Keratinocyte (primary cell): ENCODE measurements at places on chromosomes 7 and 10.
A peak's percentile ranks its signal among the peaks of the same experiment; 100 is the strongest.

DNA sequence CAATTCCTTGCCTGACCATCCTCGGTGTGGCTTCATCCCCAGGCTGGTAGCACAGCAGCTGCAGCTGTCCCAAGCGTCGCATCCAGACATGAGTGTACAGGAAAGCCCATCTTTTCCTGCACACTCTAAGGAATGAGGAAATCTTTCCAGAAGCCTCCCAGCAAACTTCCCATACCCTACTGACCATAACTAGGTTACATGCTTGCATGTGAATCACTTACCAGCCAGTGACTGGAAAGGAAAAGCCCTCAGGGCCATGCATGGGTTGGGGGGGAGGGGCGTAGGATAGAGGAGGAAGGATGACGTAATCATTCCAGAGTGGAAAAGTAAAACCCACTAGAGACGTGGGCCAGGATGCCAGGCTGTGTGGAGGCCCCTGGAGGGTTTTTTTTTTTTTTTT, 18.9 kb upstream of the ZNF212 start:
- no peaks in the 10 kb centered on the region for H3K27me3 ChIP-seq
- H3K4me1 ChIP-seq, result peaks cover 12% of the 10 kb centered on the region
- peak overlapping the region; percentile 13 for H3K27ac ChIP-seq

GRCh38 chr7:106659166-106659962, 1.6 kb downstream of the CCDC71L start:
- H3K36me3 ChIP-seq, result no peaks in the 10 kb centered on the region
- peaks cover 8% of the 10 kb centered on the region for H3K4me1 ChIP-seq
- H3K27me3 ChIP-seq, result no peaks in the 10 kb centered on the region
- peak overlapping the region; percentile 47 for H3K27ac ChIP-seq
- H3K4me3 ChIP-seq, result peak overlapping the region; percentile 60
- no peak for DNase-seq

- H3K27ac ChIP-seq, result no peak overlapping the region
- H3K4me3 ChIP-seq, result no peak overlapping the region
- peaks cover 7% of the 10 kb centered on the region for H3K4me1 ChIP-seq
- no peaks in the 10 kb centered on the region for H3K27me3 ChIP-seq
Observed at GRCh38 chr10:91420868-91421267, 10.7 kb downstream of the HECTD2 start.

- no peak overlapping the region for H3K27ac ChIP-seq
- DNase-seq, result no peak
- H3K36me3 ChIP-seq, result no peaks in the 10 kb centered on the region
Observed at GRCh38 chr10:18104223-18104872, 35.9 kb upstream of the CACNB2 start.

DNA sequence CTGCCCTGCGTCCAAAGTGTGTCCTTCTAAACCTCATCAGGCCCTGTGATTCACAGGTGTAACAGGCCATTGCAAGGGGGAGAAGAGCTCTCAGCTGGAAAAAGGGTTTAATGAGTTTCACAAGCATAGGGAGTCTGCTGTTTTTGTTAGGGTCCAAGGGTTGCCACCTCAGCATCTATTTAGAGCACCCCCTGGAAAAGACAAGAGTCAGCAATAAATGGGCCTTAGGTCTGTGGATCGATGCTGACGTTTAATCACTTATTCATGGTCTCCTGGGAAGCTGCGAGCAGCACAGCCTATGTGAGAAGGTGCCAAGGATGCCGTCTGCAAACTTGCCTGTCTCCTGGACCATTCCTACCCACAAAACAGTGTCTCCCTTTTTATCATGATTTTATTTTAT, 78.4 kb upstream of the BAIAP2L1 start:
- DNase-seq, result no peak
- no peaks in the 10 kb centered on the region for H3K27me3 ChIP-seq
- H3K36me3 ChIP-seq, result no peaks in the 10 kb centered on the region

DNA sequence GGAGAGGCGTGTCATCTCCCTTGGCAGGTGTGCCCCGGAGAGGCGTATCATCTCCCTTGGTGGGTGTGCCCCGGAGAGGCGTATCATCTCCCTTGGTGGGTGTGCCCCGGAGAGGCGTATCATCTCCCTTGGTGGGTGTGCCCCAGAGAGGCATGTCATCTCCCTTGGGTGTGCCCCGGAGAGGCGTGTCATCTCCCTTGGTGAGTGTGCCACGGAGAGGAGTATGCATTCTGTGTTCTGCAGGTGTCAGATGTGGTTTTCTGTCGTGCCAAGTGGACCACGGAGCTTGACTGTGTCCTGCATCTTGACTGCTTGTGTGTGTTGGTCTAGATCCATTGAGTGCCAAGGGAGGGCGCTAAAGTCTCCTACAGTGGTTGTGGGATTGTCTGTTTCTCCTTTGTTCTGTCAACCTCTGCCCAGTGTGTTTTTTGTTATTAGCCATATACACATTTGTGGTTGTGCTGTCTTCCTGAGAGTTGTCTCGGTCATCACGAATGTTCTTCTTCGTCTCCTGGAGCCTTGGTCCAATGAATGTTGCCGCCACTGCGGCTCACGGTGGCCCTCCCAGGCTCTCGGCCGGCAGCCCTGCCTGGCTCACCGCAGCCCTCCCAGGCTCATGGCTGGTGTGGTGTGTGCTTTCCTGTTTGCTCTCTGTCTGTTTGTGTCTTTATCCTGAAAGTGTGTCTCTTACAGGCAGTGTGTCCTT, 96.8 kb downstream of the INPP5A start:
- H3K27me3 ChIP-seq, result no peaks in the 10 kb centered on the region
- no peak for DNase-seq
- H3K4me1 ChIP-seq, result peaks cover 8% of the 10 kb centered on the region
- H3K36me3 ChIP-seq, result no peaks in the 10 kb centered on the region

DNA sequence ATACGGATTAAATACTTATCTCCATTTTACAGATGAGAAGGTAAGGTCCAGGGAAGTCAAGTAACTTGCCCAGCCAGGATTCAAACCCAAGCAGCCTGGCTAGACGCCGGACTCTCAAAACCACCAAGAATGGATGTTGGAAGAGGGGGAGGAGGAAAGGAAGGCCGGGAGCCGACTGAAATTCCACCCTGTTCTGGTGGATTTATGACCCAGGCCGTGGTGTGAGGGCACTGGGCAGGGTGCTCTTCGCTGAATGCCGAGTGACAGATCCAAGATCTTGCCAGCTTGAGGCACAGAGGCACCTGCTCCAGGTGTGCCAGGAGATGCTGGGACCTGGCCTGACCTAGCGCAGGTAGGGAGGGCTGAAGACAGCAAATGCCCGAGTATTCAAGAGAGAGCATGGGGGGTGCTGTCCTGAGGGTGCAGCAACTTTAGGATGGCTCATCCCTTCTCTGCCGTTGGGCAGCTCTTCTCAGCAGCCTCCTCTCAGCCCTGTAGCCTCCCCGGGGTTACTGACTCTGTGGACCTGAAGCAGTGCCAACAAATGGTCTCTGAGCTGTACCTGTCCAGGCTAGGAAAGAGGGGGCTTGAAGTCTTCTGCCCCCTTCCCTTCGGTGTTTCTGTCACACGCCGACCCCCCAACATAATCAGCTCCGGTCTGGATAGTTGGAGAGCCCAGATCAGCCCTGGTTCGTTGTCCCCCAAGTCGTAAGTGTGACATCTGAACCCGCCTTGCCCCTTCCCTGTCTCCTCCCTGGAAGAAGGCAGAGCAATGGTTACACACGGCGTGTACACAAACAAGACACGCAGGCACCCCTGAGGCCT, 713 bp downstream of the LOXL4 start:
- no peak overlapping the region for H3K4me3 ChIP-seq
- H3K36me3 ChIP-seq, result no peaks in the 10 kb centered on the region
- peaks cover 13% of the 10 kb centered on the region for H3K27me3 ChIP-seq

GRCh38 chr7:102175423-102176170, 111.1 kb upstream of the SH2B2 start:
- no peak overlapping the region for H3K4me3 ChIP-seq
- H3K36me3 ChIP-seq, result no peaks in the 10 kb centered on the region
- DNase-seq, result no peak
- no peaks in the 10 kb centered on the region for H3K4me1 ChIP-seq

- H3K4me3 ChIP-seq, result no peak overlapping the region
- H3K4me1 ChIP-seq, result peaks cover 26% of the 10 kb centered on the region
- no peaks in the 10 kb centered on the region for H3K27me3 ChIP-seq
- DNase-seq, result peak; percentile 89
Observed at GRCh38 chr10:79298403-79299244, 48.6 kb upstream of the PPIF start.

GRCh38 chr7:131124001-131124629, 203.6 kb upstream of the MKLN1 start:
- H3K27me3 ChIP-seq, result peaks cover 3% of the 10 kb centered on the region
- no peaks in the 10 kb centered on the region for H3K36me3 ChIP-seq
- no peaks in the 10 kb centered on the region for H3K4me1 ChIP-seq
- H3K27ac ChIP-seq, result no peak overlapping the region

DNA sequence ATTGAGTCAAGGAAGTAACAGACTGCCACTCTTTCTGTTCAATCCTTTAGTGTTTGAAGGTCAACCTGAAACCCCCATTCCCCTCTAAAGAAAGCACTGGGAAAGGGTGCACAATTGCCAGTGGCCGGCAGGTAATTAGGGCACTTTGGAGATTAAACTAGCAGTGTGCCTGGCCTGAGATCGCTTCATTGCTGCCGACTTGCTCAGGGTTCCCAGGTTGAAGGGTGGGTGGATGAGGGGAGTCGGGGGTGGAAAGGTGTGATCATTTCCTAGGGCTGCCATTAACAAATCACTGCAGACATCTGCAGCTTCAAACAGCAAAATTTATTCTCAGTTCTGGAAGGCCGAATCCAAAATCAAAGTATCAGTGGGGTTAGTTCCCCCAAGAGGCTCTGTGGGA, 16.3 kb upstream of the BTBD16 start:
- H3K4me1 ChIP-seq, result no peaks in the 10 kb centered on the region
- H3K27ac ChIP-seq, result no peak overlapping the region
- H3K36me3 ChIP-seq, result peaks cover 14% of the 10 kb centered on the region

- H3K4me3 ChIP-seq, result peak overlapping the region; percentile 53
- no peaks in the 10 kb centered on the region for H3K27me3 ChIP-seq
- H3K27ac ChIP-seq, result peak overlapping the region; percentile 51
Observed at GRCh38 chr7:30771880-30772425, 736 bp downstream of the MINDY4 start.

DNA sequence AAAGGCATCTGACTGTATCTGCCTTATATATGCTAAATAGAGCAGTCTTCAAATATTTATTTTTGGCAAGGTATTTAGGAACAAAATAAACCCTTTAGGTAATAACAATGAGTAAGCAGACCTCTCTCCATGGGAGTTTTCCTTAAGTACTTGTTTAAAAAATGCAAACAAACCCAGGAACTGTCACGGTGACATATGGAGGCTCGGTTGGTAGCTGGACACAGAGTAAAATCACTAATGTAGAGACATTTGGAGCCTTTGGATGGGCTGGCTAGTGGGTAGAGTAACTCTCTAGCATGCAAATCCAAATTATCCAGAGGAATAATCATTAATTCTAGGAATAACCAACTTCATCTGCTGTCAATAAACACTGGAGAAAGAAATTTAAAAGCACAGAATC, 71.6 kb upstream of the LAMB4 start:
- no peak for DNase-seq
- no peaks in the 10 kb centered on the region for H3K36me3 ChIP-seq
- H3K4me3 ChIP-seq, result no peak overlapping the region
- H3K27me3 ChIP-seq, result no peaks in the 10 kb centered on the region
- H3K4me1 ChIP-seq, result peaks cover 9% of the 10 kb centered on the region

DNA sequence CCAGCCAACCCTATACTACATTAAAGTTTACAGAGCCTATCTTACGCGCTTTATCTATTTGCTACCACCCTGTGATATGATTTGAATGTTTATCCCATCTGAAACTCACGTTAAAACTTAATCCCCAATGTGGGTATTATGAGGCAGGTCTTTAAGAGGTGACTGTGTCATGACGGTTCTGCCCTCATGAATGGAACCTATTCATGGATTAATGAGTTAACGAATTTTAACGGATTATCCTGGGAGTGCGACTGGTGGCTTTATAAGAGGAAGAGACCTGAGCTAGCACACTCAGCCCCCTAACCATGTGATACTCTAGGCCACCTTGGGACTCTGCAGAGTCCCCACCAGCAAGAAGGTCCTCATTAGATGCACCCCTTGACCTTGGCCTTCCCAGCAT, 37.8 kb downstream of the SRPK2 start:
- no peaks in the 10 kb centered on the region for H3K27me3 ChIP-seq
- no peaks in the 10 kb centered on the region for H3K36me3 ChIP-seq
- H3K4me1 ChIP-seq, result peaks cover 28% of the 10 kb centered on the region
- DNase-seq, result no peak
- H3K27ac ChIP-seq, result no peak overlapping the region

DNA sequence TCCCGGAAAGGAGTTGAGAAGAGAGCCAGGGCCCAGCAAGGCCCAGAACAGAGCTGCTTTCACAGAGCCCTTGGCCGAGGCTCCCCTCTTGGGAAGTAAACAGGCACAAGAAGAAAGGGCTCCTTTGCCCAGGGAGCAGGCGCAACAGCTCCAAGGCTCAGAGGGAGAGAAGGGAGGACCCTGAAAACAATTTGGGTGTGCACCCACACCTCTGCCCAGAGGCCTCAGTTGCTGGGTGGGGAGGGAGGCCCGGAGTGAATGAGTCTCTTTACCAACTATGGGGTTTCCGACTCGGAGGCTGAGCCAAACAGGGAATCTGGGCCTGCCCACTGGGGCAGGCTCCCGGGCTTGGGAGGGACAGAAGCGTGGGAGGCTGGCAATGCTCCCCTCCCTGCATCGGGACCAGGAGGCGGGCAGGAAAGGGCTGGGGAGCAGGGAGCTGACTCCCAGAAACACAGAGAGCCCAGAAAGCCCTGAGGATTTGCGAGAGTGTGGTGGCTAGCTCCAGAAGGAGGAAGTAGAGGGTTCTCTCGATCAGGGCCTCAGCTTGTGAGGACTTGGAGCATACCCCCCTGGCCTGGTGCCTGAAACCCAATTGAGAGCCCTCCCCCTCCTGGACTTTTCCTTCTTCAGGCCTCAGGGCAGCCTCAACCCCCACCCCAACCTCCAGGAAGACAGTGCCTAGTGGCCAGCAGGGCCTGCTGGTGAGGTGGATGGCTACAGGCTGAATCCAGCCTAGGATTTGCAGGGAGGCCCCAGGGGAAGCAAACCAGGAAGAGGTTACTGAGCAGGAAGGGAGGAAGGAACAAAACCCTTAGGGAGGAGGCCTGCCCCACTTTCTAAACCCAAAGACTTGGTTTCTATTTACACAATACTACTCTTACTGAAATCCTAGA, 6.2 kb downstream of the C10orf105 start:
- no peaks in the 10 kb centered on the region for H3K36me3 ChIP-seq
- peak overlapping the region; percentile 69 for H3K27ac ChIP-seq
- H3K4me1 ChIP-seq, result peaks cover 17% of the 10 kb centered on the region
- H3K27me3 ChIP-seq, result no peaks in the 10 kb centered on the region

DNA sequence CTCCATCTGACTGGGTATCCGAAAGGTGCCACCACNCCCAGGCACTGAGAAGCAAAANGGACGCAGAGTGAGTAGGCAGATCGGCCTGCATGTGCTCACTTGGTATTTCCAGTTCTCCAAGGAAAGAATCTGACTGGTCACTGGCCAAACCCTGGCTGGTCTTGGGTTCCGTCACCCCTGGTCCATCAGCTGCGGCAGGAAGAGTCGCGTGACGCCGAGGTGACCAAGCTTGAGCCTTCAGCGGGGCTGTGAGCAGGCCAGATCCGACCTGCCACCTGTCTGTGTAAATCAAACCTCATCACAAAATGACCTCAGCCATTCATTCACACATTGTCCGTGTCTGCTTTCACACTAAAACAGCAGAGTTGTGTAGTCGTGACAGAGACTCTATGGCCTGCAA, 28.8 kb upstream of the CHST15 start:
- DNase-seq, result no peak
- peaks cover 6% of the 10 kb centered on the region for H3K4me1 ChIP-seq
- H3K4me3 ChIP-seq, result no peak overlapping the region
- H3K36me3 ChIP-seq, result no peaks in the 10 kb centered on the region
